ENCODE measurements at places on chromosomes 13 and 19. TPM values are rescaled to one million over a fixed set of nuclear protein-coding genes. Genes with fewer than 3 reads are reported as not detected.

- peak; percentile 89 for DNase-seq
These were observed 172.2 kb downstream of the SLITRK1 start for GRCh38 chr13:83710133-83710515.

GRCh38 chr13:69857183-69857821 lies 250.3 kb upstream of the ATXN8OS start:
- peak; percentile 55 for DNase-seq

- DNase-seq, result no peak
These were observed 7.2 kb downstream of the GARRE1 start for GRCh38 chr19:34261334-34262109.

DNA sequence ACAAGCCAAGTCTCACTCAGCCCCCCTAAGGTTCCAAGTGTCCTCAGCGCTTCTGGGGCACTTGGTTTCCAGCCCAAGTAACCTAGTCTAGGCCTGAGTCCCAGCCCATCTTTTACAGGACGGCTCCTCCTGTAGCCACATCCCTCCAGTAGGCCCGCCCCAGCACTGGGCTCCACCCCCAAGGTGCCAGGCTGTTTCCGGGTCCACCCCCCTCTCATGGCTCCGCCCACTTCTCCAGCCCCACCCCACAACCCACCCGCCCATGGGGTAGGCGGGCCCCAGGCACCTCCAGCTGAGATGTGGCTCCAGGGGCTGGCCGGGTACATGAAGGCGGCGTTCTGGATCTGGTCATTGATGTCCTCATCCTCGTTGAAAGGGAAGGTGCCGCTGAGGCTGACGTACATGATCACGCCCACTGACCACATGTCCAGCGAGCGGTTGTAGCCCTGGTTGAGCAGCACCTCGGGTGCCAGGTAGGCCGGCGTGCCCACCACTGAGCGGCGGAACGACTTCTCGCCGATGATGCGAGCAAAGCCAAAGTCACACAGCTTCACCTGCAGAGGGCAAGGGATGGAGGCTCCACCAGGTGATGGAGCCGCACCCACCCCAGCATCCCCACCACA lies 17.2 kb upstream of the DACT3 start:
- DNase-seq, result peak; percentile 14

DNA sequence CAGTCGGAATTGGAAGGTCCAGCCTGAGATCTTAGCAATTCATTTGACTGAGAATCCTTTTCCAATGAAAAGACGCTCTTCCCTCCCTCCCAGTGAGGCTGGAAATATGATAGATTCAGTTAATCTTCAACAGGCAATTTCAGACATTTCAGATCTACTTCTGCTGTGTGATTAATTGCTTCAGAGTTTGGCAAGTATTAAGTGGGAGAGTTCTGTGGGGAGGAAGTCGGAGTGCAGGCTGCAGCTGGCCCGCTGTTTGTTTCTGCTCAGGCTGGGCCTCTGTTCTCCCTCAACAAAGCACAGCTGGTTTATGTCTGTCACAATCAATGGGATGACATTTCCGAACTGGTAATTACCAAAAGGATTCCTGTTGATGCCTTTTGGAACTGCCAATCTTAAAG lies 178.2 kb downstream of the NDFIP2 start:
- peak; percentile 79 for DNase-seq

DNA sequence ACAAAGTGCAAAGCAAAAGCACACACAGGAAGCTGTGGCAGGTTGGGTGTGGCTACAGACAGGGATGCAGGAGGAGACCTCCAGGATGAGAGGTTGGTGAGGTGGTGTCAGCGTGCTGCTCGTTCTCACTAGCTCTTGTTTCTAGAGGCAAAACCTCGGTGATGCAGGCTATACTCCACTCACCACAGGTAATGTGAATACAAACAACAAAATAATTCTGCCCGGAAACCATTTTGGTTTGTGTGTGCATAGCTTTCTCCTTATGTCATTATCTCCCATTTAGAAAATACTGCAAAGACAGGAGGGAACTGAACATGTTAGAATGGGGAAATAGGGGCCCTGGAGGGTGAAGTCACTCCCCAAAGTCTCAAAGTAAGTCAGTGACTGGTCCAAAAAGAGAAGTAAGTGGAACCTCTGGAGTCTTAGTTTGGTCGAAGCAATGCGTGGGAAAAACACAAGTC lies 9.4 kb downstream of the LCP1 start:
- no peak for DNase-seq

- DNase-seq, result no peak
These were observed 741.2 kb upstream of the PCDH9 start for GRCh38 chr13:67971291-67971690.

DNA sequence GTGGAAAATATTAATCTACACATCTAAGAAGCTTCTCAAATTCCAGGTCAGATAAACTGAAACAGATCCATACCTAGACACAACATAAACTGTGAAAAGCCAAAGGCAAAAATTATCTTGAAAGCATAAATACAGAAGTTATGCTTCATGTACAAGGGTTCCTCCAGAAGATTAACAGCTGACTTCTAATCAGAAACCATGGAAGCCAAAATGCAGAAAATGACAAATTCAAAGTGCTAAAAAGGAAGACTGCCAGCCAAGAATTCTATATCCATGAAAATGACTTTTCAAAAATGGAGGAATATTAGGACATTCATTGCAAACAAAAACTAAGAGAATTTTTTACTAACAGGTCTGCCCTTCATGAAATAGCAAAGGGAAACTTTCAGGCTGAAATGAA lies 72.8 kb downstream of the MYO16 start:
- no peak for DNase-seq

DNA sequence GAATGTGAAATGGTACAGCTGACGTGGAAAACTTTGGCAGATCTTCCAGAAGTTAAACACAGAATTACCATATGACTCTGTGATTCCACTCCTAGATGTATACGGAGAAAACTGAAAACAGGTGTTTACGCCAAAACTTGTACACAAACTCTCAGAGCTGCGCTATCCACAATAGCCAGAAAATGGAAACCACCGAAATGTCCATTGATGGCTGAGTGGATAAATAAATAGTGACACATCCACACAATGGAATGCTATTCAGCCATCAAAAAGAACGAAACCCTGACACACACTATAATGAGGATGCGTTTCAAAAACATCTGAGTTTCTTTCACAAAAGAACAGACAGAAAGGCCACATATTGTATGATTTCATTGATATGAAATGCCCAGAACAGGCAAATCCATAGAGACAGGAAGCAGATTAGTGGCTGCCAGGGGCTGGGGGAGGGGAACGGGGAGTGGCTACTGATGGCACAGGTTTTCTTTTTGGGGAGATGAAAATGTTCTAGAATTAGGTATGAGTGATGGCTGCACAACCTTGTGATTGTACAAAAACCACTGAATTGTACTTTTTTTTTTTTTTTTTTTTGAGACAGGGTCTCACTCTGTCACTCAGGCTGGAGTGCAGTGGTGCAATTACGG lies 33.0 kb downstream of the IL12RB1 start:
- no peak for DNase-seq

- peak; percentile 80 for DNase-seq
These were observed 21.8 kb downstream of the POLR1D start for GRCh38 chr13:27643334-27644132.

DNA sequence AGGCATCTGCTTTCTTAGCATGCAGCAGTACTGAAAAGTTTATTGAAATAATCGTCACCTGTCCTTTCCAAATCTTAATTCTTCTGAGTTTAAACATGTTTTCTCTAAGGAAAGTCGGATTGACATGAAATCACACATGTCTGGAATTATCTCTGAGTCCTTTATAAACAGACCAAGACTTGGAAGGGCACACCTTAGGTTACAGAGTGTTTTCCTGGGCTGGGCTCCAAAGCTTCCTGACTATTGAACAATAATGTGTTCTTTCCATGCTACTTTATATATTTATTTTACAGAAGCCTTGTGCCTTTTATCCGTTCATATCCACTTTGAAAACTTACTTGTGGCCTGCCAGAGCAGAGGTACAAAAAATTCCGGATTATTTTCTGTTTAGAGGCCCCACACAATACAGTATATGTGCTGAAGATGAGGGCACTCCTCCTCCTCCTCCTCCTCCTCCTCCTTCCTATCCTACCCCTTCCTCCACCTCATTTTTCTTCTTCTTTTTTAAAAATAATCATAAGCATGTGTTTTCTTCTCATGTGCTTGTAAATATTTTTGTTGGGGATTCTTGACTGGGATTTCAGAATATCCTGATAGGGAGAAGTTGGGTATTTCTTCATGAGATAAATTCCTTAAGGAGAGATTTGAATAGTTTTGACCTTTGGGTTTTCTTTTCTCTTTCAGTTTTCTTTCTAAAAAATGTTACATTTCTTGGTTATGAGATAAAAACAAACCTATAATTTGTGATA lies 52.3 kb downstream of the LRCH1 start:
- no peak for DNase-seq

DNA sequence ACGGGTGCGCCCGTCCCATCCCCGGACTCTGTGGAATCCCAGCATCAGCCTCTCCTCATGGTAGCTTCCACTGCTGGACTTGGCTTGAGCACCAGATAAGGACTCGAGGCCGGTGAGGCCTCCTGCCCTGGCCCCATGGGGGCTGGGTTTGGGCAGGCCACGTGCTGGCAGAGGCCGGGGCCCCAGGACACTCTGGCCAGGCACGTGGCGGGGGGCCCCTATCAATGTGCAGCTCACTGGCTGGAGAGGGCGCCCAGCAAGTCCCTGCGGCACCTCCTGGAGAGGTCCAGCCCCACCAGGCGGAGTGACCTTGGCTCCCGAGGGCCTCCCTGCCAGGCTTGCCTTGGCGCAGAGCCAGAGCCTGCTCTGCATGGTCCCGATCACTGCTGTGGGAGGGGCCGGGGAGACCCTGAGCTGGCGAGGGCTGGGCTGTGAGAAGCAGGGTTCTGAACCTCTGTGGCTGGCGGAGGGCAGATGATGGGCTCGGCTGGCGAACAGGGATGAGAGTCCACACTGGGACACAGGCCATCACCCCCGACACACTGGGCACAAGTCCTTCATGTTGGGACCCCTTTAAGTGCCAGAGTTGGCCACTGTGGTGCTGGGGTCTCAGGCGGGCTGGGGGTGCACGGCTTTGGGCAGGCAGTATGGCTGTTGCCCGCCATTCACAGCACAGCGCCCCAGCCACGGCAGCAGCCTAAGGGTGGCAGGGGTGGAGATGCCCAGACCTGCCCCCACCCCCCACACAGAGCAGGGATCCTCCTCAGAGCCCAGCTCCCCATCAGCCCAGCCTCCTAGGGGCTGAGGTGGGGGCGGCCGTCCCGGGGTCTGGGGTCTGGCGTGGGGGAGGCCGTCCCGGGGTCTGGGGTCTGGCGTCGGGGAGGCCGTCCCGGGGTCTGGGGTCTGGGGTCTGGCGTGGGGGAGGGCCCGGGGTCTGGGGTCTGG lies 19.1 kb downstream of the CEBPG start:
- DNase-seq, result no peak

DNA sequence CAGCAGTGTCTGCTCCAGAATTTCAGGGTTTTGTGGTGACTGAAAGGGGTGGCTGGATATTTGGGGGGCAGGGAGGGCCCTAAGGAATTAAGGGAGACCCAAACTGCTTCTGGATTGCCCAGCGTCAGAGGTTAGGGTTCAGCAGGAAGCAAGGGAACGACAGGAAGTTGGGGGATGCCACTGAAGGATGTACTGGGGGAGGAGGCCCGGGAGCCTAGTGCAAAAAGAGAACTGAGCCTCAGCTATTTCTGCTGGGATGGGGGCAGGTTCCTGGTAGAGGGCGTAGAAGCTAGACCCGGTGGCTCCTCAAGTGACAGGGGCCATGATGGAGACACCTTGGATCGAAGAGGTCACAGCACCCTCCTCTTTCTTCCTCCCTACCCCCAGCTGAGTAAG lies 1.1 kb downstream of the CYP2S1 start:
- DNase-seq, result no peak

GRCh38 chr13:110334841-110335490 lies 27.9 kb downstream of the COL4A2 start:
- no peak for DNase-seq

DNA sequence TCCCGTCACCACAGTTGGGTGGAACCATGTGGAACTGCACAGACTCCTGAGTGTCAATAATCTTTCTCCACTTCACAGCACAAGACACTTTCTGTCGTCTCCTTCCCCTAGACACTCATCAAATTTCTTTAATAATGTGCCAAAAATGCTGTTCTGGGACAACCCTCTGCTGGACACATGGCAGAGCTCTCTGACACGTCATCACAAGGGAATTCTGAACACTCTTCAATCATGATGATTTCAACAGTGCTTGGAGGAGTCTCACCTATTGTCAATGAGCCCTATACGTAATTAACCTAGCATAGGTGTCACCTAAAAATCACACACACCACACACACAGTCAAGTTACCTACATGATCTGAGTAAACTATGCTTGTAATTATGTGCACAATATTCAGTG lies 141.3 kb downstream of the STOML3 start:
- DNase-seq, result peak; percentile 59

GRCh38 chr19:35240327-35240726 lies 8.5 kb upstream of the LSR start:
- DNase-seq, result no peak

- peak; percentile 38 for DNase-seq
These were observed 45.9 kb downstream of the SLC15A1 start for GRCh38 chr13:98706446-98707110.

- DNase-seq, result no peak
These were observed 216.3 kb upstream of the ZNF507 start for GRCh38 chr19:32129141-32129540.

DNA sequence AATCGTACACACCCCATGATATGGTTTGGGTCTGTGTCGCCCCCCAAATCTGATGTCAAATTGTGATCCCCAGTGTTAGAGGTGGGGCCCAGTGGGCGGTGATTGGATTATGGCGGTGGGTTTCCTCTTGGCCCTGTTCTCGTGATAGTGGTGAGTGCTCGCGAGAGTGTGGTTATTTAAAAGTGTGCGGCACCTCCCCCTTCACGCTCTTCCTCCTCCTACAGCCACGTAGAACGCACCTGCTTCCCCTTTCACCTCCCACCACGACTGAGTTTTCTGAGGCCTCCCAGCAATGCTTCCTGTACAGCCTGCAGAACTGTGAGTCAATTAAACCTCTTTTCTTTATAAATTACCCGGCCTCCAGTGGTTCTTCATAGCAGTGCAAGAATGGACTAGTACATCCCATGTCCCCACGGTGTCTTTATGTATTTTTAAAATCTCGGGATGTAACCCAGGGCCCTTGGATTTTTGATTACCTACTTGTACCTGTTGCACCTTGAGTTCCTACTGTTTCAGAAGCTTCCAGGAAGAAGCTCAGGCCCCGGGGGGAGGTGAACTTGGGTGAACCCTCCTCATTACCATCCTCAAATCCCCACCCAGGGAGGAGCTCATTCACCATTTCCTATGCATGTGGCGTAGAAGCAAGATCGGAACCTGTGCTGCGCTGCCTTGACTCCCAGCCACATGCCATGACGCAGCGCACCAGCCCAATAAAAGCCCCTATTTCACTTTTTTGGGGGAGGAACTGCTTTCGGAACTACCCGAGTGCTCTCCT lies 52.4 kb downstream of the TEX29 start:
- DNase-seq, result no peak

GRCh38 chr13:22082030-22082429 lies 411.2 kb downstream of the FGF9 start:
- no peak for DNase-seq

ZNF578 gene
- 2.4 TPM for total RNA-seq

PCDH17 gene
- under 0.01 TPM for total RNA-seq

KMT2B gene
- total RNA-seq, result 3.4 TPM

MBD3L2 gene
- not detected for total RNA-seq

ZNF71 gene
- 6.1 TPM for total RNA-seq

TMEM150B gene
- not detected for total RNA-seq

PSG6 gene
- total RNA-seq, result not detected

GIPC3 gene
- not detected for total RNA-seq

PINLYP gene
- 0.64 TPM for total RNA-seq

EFNA2 gene
- not detected for total RNA-seq

ATP7B gene
- total RNA-seq, result 3.9 TPM
